Cortex of kidney (tissue), 1 donor: ENCODE measurements at places on chromosomes 4 and X.

DNA sequence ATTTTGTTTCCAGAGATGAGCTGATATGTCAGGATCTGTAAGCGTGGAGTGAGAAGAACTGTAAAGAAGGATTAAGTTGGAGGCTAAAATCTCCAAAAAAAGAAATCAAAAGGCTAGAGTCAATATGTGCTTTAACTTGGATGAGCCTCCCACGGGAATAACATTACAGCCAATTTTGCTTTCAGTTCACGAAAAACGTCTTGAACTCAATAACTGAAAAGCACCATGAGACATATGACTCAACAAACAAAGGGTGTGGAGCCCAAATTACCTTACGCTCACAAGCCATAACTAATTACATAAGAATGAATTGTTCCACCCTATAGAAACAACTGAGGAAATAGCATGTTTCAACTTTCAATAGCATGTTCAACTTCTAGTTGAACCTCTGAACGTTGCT lies 22.3 kb downstream of the TMPRSS11D start:
- no peak for DNase-seq

- no peak for DNase-seq
Measured at GRCh38 chr4:37978248-37978924, 18.2 kb downstream of the PTTG2 start.

GRCh38 chr4:168782439-168782838 lies 227.6 kb downstream of the CBR4 start:
- DNase-seq: no peak

DNA sequence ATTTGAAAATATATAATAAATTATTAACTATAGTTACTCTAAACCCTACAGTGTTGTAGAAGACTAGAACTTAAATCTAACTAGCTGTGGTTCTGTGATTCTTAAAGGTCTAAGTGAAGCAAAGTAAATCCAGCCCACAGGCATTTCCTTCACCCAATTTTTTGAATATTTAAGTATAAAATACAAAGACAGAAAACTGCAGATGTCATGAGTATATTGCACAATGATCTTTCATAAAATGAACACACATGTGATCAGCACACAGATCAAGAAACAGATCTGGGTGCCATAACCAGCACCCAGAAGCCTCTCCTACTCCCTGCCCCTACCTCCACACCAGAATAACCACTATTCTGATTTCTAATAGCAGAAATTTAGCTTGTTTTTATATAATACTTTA lies 82.9 kb downstream of the CAMK2D start:
- no peak for DNase-seq

- DNase-seq: no peak
Measured at GRCh38 chrX:68018248-68019203, 414.8 kb downstream of the OPHN1 start.

DNA sequence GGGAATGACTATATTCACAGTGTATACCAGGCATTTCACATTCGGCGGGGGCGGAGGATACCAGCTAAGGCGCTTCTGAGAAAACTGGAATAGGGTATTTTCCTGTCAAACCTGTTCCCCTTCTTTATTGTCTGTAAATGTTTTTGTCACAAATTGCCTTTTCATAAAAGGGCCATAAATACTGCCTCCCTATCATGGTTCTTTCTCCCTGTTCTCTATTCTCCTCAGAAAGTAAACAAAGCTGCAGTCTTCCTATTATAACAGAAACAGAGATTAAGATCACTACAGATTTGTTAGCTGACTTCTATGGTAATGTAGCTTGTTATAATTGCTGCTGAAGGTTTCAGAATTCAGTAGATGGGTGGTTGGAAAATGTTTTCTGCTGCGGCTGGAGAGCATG lies 32.2 kb downstream of the MID2 start:
- DNase-seq: no peak

- DNase-seq: no peak
Measured at GRCh38 chr4:38004887-38005286, 44.7 kb downstream of the PTTG2 start.

DNA sequence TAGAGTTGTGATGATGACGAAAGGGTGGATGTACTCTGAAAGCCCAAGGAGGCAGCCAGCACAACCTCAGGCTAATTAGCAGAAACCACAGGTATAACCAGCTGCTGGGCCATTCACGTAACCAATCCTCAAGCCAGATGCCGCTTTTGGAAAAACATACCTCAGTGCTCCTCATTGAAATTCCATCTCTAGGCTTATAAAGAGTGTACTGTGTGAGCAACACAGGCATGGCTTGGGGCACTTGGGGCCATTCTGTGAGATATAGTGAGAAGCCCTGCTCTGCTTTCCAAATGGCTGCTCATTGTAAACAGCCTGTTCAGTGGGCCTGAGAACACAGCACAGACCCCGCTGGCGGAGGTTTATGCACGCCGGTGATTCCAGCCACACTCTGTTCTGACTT lies 182.1 kb upstream of the HHIP start:
- no peak for DNase-seq

DNA sequence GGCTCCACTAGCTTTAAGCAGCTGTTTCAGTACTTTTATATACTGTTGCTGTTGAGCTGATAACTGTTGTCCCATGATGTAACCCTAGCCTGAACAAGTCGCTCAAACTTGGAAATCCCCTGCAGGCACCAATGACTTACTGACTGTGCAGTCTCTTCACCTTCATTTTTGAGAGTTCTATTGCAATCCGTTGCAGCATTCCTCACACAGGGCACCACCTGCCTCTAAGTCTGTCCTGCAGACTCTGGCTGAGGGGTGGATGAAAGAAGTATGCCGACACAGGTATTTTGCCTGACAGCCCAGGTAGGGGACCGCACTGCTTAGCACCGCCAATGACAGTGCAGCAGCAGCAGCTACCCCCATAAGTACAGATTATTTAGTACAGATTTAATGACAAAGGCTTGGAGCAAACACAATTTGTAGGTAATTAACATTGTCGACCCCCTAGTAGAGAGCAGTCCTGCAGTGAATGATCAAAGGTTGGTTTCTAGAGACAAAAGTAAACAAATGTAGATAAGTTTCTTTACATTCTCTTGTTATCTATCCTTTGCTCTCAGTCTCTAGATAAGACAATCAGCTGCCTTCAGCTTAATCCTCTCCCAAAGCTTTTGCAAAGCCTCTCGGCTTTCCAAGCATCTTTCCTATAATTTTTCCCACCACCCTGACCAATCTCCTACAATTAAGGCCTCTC lies 205.0 kb downstream of the PABPC4L start:
- no peak for DNase-seq

GRCh38 chrX:38262715-38263620 lies 42.3 kb upstream of the SRPX start:
- DNase-seq: no peak

- no peak for DNase-seq
Measured at GRCh38 chr4:174281901-174282300, 1.6 kb downstream of the FBXO8 start.

DNA sequence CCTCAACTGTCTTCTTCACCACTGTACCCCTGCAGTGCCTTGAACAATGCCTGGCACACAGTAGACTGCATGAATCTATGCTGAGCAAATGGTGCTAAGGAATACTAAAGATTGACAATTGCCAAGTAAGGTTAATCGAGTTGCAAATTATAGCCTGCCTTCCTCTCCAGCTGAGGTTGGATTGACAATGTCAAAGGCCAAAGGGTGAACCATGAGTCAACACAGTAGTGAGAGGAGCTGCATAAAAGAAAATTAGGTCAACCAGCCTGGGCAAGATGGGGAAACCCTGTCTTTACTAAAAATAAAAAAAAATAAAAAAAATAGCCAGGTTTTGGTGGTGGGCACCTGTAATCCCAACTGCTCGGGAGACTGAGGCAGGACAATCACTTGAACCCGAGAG lies 97.1 kb upstream of the BMPR1B start:
- DNase-seq: no peak

DNA sequence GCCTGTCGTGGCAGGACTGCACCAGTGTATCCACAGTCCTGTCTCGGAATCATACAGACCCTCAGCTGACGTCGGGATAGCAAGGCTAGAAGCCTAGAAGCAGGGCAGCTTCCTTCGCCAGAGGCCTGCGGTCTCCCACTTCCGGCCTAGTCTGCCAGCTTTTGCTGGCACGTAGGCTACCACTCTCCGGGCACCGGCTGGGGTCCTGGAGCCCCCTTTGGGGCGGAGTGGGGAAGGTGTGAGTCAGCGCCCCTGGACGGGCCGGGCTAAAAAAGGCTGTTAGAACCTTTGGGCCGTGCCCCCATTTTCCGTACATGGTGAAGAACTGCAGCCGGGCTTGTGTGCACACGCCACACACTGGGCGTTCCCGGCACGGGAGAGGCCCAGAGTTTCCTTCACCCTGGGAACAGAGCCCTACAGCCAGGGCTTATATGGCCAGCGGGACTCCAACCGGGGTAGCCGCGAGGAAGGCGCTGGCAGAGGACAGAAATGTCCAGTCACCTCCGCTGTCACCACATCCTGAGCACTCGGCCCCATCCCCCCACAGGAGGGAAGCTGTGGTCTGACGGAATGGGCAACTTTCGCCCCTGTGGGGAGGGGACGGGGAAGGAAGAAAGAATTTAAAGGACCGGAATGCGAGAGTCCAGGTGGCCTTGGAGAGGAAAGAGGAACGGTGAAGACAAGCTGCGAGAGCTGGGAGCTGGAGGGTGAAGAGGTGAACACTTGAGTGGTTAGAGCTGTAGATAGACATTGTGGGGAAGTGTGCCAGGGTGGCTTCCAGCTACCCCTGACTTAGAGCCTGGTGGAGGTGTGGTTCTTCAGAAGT lies 4.6 kb downstream of the MAGIX start:
- DNase-seq: peak; percentile 1

- DNase-seq: no peak
Measured at GRCh38 chr4:101198682-101199339, 148.5 kb downstream of the PPP3CA start.

- DNase-seq: no peak
Measured at GRCh38 chrX:131752493-131753198, 208.8 kb downstream of the OR13H1 start.

- DNase-seq: no peak
Measured at GRCh38 chrX:73213734-73214425, 771 bp downstream of the NAP1L2 start.

GRCh38 chr4:46889410-46889809 lies 19.6 kb downstream of the COX7B2 start:
- no peak for DNase-seq

GRCh38 chrX:120457766-120458180 lies 11.3 kb downstream of the LAMP2 start:
- no peak for DNase-seq

DNA sequence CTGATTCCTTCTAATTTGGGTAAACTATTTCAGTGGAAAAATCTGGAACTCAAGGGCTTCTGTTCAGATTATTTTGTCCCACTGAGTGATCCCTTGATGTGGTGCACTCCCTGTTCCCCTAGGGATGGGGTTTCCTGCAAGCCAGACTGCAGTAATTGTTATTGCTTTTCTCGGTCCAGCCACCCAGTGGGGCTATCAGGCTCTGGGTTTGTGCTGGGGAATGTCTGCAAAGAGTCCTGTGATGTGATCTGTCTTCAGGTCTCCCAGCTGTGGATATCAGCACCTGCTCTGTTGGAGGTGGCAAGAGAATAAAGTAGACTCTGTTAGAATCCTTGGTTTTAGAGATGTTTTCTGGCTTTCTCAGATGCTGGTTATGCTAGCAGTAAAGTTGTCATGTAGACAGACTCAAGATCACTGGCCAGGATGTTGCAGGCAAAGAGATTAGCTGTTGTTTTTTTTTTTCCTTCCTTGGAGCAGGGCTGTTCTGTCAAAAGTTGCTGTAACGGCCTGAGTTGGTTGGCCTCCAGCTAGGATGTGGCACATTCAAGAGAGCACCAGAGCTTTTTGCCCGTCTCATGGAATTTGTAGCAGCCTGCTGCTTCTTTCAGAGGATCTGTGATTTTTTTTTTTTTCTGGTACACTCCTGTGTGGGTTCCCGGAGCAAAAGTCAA lies 1314.0 kb downstream of the PCDH19 start:
- no peak for DNase-seq

- DNase-seq: no peak
Measured at GRCh38 chr4:140004549-140004895, 149.5 kb downstream of the MAML3 start.

- DNase-seq: peak; percentile 89
Measured at GRCh38 chr4:26860157-26860921, at the start of gene STIM2. Gene STIM2, plus strand, starts transcription at chr4:26860841.

- no peak for DNase-seq
Measured at GRCh38 chr4:110198435-110199416, at the start of gene ELOVL6. Gene ELOVL6, minus strand, starts transcription at chr4:110198615. Its CDS starts 280 bp downstream, at chr4:110198335.

- DNase-seq: no peak
Measured at GRCh38 chr4:156784970-156785369, 186.6 kb downstream of the PDGFC start.

DNA sequence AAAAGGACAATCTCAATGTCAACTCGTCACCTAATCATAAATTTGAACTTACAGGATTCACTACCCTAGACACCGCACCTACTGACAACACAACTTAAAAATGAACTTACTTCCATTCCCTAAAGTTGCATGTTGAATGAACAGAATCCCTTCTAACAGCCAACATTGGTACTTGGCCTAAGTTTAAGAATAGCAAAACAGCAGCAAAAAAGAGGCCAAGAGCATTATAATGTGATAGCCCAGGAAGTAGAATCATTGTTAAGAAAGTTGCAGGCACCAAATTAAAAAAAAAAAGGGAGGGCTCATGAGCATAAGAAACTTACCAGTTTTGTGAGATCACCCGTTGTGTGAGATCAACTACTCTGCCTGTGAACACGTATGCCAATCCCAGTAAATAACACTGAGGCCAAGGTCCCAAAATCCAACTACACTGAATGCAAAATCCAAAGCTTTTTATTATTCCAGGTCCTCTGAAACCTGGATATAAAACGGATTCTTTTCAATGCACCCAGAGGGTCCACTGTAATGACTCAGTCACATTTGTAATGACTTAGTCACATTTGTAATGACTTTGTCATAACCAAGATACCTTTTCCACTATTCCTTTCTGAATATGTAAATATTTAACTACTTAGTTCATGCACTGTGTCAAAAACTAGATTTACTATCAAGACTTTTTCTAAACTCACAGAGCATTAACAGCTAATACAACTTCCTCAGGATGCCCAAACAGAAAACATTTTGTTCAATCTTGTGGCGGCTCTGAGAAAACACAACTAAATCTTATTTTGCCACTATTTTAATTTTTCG lies 6.8 kb downstream of the HNRNPDL start:
- no peak for DNase-seq

DNA sequence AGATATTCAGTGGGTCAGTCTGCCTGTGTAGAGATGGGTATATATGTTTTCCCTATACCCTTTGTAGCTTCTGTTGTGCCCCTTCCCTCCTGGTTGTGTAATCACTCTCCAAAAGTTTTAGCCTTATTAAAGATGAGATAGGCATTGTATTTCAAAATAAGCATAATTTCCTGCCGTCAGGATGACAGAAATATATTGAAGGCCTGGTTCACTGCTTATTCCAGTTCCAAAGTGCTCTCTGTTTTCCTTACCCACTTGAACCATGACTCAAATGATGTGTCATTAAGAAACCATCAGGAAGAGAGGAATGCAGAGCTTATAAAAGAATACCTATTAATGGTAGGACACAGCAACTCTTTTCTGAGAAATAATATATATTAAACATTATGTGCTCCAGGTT lies 178.5 kb downstream of the GABRB1 start:
- DNase-seq: no peak

- no peak for DNase-seq
Measured at GRCh38 chrX:10341309-10341708, 184.5 kb downstream of the CLCN4 start.

GRCh38 chrX:10041383-10041782 lies 74.2 kb downstream of the CLDN34 start:
- DNase-seq: no peak
